ENCODE measurements at places on chromosomes 4 and X.

- no peak for DNase-seq
Measured at GRCh38 chrX:57137501-57137900, 304 bp upstream of the SPIN2A start.

- no peak for DNase-seq
Measured at GRCh38 chrX:134849390-134849789, 141.4 kb upstream of the SMIM10 start.

- no peak for DNase-seq
Measured at GRCh38 chrX:97050392-97050791, 166.7 kb downstream of the RPA4 start.

DNA sequence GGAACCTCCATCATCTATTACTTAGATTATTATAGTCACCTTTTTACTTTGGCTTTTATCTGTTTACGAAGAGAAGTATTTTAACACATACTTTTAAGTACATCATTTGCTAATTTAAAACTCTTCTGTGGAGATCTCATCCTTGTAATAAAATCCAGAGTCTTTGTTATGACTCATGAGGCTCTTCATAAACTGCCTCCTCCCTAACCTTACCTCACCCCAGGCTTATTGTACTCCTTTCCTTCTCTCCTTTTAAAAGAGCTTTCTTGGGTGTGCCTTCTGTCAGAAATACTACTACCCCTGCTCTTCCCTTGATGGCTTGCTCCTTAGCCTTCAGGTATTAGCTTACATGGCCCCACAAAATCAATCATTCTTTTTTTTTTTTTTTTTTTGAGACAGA lies 6.6 kb downstream of the ARL9 start:
- DNase-seq = no peak

DNA sequence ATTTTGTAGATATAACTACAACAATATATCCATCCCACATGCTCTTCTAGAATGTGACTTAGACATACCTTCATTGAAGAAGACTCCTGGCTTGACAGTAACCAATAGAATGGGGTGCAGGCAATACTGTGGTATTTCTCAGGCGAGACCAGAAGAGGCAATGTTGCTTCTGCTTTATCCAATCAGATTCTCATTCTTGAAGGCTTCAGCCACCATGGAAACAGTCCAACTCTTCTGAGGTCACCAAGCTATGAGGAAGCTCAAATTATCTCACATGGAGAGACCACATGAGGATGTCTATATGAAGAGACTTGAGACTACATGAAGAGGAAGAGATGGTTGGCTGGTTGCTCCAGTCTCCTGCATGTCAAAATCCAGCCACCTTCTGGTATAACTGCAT lies 469.9 kb downstream of the PCDH10 start:
- no peak for DNase-seq

DNA sequence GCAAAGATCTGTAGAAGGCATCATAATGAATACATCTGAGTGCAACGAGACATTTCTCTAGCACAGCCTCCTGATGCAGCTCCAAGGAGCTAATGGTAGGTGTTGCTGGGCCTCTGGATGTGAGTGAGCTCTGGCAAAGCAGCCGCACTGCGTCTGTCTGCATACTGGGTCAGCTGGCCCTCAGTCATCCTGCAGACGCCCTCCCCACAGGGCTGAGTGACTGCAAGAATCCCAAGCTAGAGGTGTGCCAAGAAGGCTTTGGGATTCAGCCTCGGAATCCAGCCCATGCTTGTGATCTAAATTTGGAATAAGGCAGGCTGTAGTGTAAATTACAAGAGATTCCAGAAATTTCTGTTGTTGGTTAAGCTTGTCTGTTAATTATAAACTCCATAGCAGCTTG lies 18.5 kb downstream of the HERC3 start:
- no peak for DNase-seq

DNA sequence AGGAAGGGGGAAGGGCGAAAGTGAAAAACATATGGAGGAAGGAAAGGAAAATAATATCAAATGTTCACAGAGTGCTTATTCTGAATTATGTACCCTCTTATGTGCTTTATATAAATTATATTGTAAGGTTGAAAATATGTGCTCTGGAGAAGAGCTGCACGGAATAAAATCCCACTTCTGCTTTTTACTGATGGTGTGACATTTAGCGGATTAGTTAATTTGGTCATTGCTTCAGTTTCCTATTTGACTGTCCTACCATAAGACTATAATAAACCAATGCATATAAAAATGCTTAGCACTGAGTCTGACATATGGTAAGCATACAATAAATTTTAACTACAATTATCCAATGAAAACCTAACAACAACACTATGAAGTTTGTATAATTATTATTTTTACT lies 86.2 kb downstream of the NPFFR2 start:
- no peak for DNase-seq

- no peak for DNase-seq
Measured at GRCh38 chr4:150297861-150298474, 219.7 kb downstream of the DCLK2 start.

- DNase-seq = no peak
Measured at GRCh38 chrX:10906866-10907265, 204.3 kb upstream of the HCCS start.
